ENCODE measurements at places on chromosomes 11 and 22.

GRCh38 chr22:27260087-27260698 is 541.4 kb downstream of the MN1 start:
- DNase-seq: no peak

- DNase-seq: no peak
Observed at GRCh38 chr11:16859651-16860050, 121.2 kb downstream of the C11orf58 start.

GRCh38 chr11:130523609-130524008 is 75.2 kb downstream of the ADAMTS15 start:
- DNase-seq: no peak

DNA sequence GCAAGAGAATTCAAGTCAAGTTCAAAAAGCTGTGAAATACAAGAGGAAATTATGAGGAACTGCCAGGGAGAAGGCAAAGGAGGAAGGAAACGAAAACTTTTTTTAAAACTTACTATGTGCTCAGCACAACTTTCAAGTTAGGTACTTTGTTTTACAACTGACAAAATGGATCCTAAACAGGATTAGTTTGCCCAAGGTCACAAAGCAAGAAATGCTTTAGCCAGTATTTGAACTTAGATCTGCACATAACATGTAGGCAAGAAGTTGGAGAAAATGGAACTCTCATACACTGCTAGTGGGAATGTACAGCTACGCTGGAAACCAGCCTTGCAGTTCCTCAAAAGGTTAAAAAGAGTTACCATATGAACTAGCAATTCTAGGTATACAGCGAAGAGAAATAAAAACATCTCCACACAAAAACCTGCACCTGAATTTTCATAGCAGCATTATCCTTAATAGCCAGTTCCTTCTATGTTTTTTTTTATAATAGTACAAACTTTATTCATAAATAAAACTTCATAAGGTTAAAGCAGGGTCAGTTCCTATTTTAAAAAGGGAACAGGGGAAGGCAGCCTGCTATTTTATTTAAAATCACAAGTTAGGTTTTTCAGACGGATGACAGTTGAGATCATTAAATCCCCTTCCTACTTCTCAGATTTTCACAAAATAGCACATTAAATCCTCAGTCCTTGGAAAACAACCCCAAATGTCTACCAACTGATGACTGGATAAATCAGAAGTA is 19.2 kb downstream of the DDX6 start:
- no peak for DNase-seq

- DNase-seq: no peak
Observed at GRCh38 chr11:43467958-43468357, 109.2 kb downstream of the TTC17 start.

DNA sequence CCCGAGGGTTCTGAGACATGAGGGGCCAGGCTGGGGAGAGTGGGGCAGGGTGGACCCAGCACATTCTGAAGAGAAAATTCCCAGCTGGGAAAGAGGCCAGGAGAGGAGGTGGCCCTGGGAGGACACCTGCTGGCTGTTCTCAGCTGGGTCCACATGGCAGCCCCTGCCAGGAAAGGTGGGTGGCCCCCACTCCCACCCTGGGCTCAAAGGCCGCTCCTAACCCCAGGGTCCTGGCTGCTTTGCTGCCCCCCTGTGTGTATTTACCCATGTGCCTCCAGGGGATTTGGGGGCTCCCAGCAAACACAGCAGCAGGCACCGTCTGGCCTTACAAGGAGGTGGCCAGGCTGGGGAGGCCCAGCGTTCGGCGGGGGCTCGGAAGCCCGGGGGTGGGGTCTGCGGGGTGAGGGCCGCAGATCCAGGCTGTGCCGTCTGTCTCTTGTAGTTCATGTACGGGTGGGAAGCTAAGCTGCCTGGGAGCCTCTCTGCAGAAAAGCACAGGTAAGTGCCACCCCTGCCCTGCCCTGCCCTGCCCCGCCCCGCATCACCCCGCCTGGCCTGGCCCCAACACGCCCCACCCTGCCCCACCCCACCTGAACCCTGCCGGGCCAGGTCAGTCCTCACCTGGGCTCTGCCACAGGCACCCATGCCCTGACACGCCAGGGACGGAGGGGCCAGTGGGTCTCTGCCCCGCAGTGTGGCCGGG is 10.6 kb downstream of the MUC5B start:
- DNase-seq: no peak

GRCh38 chr11:44467413-44467812 is 98.0 kb upstream of the CD82 start:
- no peak for DNase-seq

DNA sequence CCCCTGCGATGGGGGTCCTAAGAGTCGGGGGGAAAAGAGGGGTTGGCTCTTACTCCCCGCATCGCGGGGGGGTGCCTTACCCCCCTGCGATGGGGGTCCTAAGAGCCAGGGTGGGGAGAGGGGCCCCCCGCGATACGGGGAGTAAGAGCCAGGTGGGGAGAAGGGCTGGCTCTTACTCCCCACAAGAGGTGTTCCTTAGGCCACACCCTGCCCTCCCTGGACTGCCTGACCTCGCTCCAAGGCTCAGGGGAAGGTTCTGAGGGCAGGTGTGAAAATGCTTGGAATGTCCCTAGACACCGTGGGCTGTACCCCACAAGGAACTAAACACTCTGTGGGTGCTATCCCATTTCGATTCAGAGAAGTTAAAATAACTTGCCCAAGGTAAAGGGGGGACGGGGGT is 7.8 kb downstream of the UNC93B1 start:
- DNase-seq: no peak

GRCh38 chr11:132792341-132793140 is 739.8 kb downstream of the OPCML start:
- DNase-seq: no peak

GRCh38 chr22:49508561-49508960 is 319.1 kb downstream of the BRD1 start:
- no peak for DNase-seq

GRCh38 chr11:44057340-44057739 is 8.7 kb upstream of the ACCS start:
- no peak for DNase-seq

GRCh38 chr11:1828542-1828941 is 6.2 kb upstream of the SYT8 start:
- DNase-seq: no peak

- no peak for DNase-seq
Observed at GRCh38 chr22:27554106-27554811, 247.3 kb downstream of the MN1 start.

- DNase-seq: no peak
Observed at GRCh38 chr22:43479962-43480361, 68.1 kb downstream of the MPPED1 start.

GRCh38 chr22:42134100-42135020 is 3.8 kb upstream of the CYP2D6 start:
- DNase-seq: no peak

DNA sequence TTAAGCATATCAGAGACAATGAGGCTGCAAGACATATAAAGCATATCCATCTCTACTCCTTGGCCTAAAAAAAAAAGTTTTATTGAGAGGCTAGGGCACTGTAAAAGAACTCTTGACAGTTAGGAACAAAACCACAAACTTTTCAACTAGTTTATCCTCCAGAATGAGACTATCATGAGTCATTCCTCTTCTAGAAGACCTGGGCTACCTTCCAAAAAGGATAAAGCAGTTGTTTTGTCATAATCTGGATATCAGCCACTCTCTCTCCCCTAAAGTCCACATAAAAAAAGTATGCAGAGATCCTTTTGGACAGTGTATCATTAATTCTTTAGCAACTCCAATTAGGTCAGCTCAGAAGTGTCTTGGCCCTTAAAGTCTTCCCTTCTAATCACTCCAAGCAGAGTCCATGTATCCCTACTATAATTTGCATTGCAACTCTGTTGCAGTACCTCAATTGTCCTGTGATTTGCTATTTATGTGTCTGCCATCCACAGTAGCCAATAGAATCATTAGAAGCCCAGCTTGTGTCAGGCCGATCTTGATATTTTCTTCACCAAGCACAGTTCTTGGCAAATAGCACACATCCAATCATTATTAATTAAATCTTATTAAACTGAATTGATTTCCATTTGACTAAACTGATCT is 10.4 kb downstream of the OR51T1 start:
- no peak for DNase-seq

- no peak for DNase-seq
Observed at GRCh38 chr11:1411301-1411700, 21.6 kb downstream of the BRSK2 start.

DNA sequence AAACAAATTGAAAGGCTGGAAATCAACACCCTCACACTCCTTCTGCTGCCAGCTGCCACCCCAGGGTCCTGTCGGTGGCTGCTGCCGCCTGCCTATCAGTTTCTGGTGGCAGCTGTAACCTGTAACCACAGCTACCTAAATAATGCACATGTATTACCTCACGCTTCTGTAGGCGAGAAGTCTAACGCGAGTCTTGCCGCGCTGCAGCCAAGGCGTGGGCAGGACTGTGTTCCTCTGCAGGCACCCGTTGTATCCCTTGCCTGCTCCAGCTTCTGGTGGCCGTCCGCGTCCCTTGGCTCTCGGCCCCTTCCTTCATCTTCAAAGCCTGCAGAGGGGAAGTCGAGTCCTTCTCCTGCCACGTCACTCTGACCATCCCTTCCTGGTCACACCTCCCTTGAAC is 44.1 kb upstream of the GCAT start:
- DNase-seq: no peak

DNA sequence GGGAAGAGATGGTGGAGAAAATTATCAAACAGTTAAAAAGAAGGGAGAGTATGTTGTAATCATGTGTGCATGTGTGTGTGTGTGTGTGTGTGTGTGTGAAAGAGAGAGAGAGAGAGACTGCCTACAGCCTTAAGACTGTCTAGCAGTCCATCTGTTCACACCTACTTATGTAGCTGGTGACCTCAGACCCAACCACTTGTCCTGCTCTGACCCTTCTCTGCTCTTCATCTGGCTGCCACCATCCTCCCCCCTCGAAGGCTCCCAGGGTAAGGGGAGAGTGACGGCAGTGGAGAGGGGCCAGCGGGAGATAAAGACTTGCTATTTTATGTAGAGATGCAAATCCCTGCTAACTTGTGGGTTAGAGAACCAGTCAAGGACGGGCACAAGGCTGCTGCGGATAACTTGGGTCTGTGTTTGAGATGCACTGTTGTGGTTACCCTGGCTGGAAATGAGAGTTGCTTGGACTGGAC is 24.9 kb upstream of the GRAMD1B start:
- DNase-seq: no peak

- no peak for DNase-seq
Observed at GRCh38 chr22:48750826-48751440, 1076.7 kb downstream of the BRD1 start.

GRCh38 chr11:27028561-27028965 is 12.1 kb upstream of the BBOX1 start:
- DNase-seq: no peak

GRCh38 chr11:11998091-11998781 is 10.2 kb downstream of the DKK3 start:
- DNase-seq: no peak

DNA sequence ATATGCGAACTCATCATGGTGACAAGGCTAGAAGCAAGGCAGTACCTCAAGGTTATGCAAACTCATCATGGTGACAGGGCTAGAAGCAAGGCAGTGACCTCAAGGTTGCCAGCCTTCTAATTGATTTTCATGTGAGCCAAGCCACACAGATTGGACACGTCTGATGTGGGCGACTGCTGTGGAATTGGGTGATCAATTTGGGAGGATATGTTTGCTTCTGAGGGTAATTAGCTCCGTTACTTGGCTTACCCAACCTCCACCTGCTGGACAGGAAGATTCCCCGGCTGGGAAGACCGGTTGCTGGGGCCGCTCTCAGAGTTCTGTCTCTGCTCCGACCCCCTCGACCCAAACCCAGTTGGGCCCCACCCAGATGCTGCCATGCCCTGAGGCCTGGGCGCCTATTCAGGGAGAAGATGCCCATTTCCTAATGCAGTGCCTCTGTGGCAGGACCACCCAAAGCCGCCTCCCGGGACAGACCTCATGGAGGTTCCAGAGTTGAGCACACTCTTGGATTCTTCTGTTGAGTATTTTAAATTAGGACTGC is 69.9 kb upstream of the SHANK2 start:
- DNase-seq: no peak

- DNase-seq: no peak
Observed at GRCh38 chr22:48918585-48919186, 909.0 kb downstream of the BRD1 start.

- DNase-seq: no peak
Observed at GRCh38 chr22:43901976-43902643, 10.3 kb upstream of the PNPLA5 start.

DNA sequence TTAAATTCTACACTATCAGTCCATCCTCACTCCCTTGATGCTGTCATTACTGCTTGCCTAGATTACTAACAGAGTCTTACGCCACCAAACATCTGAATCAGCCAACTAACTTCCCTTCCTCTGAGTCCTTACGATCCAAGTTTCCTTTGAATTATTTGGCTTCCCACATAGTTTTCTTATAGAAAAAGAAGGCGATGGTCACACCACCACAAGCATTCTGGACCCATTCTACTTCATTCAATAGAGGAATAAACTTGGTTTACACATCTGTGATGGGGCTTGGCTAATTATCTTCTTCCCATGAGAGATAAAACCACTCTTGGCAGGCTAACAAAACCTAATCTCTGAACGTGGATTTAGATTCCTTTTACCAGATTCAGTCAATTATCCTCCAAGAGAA is 35.0 kb downstream of the INTS4 start:
- DNase-seq: no peak

DNA sequence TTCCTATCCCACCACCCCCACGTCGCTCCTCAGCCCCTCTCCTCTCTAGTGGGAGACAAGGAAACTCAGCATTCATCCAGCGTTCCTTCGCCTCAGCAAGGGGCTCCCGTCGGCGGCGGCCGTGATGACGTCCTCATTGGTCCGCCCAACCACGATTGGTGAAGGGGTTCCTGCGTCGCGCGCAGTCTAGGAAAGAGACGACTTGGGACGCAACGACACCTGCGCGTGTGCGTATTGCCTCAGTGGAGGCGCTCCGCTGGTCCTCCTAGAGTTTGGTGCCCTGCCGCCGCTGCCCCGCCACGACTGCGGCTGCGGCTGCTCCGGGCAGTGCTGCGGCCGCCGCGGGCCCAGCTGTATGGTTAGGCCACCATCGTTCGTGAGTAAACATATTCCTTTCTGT is 56.6 kb downstream of the CCDC81 start:
- DNase-seq: no peak

DNA sequence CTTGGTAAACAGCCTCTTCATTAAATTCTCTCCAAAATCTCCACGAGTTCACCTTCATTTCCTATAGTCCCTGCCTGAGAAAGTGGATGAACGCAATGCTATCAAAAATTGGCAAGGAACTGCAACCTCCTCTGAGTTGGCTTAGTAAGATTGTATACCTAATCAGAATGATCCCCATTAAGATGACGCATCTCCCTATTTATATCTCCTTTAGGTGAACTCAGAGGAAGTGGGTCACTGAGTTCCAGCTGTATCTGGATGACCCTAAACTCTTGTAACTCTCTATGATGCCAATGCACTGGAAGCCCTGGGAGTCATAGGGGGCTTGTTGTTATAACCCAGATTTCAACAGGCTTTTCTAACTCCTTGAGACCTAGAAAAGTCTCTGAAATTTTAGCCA is 48.2 kb downstream of the OR10A6 start:
- DNase-seq: no peak
